ENCODE measurements at places on chromosomes 2 and 18.
A peak's percentile ranks its signal among the peaks of the same experiment; 100 is the strongest.

- H3K27ac ChIP-seq: peak overlapping the region; percentile 89
- no peaks in the 10 kb centered on the region for H3K27me3 ChIP-seq
- H3K4me3 ChIP-seq: no peak overlapping the region
- no peaks in the 10 kb centered on the region for H3K36me3 ChIP-seq
Measured at GRCh38 chr2:42965196-42965595, 172.8 kb upstream of the HAAO start.

DNA sequence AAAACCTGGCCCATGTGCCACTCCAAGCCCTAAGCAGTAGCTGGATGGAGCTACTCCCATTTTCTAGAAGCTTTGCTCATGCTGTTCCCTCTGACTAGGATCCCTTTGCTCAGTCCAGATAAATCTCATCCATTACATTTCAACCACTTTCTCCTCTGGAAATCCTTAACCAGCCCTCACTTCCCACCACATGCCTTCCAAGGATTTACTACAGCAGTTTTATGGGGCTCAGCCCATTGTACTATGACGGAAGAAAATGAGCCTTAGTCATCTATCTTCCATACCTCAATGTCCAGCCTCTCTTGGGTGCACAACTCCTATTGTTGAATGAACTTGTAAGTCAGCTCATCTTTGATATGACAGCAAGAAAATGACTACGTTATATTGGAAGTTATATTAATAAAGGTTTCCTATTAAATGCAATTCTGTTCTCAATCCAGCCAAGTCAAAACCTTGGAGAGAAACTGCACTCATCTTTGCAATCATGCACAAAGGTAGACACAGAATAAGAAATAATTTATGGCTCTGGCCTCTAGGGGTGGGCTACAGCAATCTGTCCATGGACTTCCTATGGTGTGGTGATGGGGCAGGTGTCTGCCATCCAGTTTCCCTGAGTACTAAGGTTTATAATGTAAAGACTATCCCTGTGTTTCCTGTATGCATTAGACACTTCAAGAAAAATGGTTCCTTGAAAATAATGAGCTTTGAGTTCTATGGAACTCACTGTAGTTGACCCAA lies 3.4 kb downstream of the B4GALT6 start:
- H3K4me1 ChIP-seq: peaks cover 31% of the 10 kb centered on the region
- H3K27me3 ChIP-seq: no peaks in the 10 kb centered on the region
- H3K27ac ChIP-seq: no peak overlapping the region
- H3K4me3 ChIP-seq: no peak overlapping the region
- no peak for DNase-seq
- no peaks in the 10 kb centered on the region for H3K36me3 ChIP-seq

DNA sequence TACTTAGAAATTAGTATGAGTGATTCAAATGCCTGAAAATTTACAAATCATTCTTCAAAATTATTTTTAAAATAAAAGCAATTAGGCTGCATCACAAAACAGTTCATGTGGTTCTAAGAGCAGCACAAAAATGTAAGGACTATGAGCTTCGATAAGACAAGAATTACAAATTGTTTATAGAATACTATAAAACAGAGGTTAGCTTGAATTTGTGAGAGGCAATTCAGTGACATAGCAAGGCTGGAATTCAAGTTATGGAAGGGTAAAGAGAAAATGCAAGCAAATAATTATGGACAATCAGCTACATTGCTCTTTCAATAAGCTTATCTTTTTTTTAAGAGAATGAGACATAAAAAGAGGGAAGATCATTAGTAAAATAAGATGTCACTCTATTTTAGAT lies 7.1 kb upstream of the XIRP2 start:
- H3K27ac ChIP-seq: no peak overlapping the region
- no peaks in the 10 kb centered on the region for H3K36me3 ChIP-seq
- no peaks in the 10 kb centered on the region for H3K27me3 ChIP-seq
- H3K4me3 ChIP-seq: no peak overlapping the region
- DNase-seq: no peak

DNA sequence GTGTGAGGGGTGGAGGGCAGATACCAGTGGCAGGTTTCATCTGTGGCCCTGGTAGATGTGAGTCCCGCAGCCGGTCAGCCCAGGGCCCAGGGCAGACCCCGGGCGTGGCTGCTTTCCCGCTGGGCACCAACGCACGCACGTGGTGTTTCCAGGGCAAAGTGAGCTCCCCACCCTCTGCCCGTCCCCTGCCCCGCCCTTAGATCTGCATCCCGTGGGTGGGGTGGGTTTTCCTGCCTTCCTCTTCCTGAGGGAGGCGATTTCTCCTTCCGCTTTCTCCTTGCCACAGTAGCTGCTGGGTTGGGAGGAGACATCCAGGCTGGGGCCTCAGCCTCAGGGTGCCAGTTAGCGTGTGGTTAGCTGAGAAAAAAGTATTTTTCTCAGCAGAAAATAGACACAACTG lies 49.6 kb downstream of the ODC1 start:
- DNase-seq: no peak
- no peaks in the 10 kb centered on the region for H3K36me3 ChIP-seq
- peaks cover 44% of the 10 kb centered on the region for H3K4me1 ChIP-seq
- H3K27ac ChIP-seq: no peak overlapping the region
- no peaks in the 10 kb centered on the region for H3K27me3 ChIP-seq

DNA sequence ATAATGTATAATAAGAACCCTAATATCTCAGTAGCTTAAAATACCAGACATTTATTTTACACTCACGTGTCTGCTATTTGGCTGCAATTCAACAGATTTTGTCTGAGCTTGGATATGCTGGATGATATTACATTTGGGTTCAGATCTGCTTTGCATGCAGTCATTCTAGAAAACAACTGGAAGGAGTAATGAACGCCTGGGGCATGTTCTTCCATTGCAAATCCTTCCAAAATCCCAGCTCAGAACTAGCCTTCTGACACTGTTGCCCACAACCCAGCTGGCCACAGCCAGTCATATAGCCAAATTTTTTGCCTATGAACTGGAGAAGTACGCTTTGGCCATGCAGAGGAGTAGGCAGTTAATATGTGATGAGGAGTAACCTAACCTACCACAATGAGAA lies 597.8 kb upstream of the VRK2 start:
- no peaks in the 10 kb centered on the region for H3K4me1 ChIP-seq
- DNase-seq: no peak
- H3K36me3 ChIP-seq: no peaks in the 10 kb centered on the region
- H3K27me3 ChIP-seq: no peaks in the 10 kb centered on the region

DNA sequence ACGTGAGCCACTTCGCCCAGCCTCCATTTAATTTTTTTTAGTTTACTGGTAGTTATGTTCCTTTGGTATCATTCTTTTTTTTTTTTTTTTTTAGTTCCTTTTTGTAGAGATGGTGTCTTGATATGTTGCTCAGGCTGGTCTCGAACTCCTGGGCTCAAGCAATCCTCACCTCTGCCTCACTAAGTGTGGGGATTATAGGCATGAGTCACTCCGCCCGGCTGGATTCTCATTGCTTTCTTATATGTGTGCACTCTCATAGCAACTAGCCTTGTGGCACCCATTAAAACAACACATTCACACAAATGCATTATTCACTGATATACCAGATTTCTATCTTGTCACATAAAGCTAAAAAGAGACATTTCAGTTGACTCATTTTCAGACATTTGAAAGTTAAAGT lies 4.2 kb downstream of the TTC27 start:
- no peak overlapping the region for H3K27ac ChIP-seq
- DNase-seq: no peak
- peaks cover 12% of the 10 kb centered on the region for H3K4me1 ChIP-seq
- peaks cover 42% of the 10 kb centered on the region for H3K36me3 ChIP-seq
- no peaks in the 10 kb centered on the region for H3K27me3 ChIP-seq

- H3K4me1 ChIP-seq: peaks cover 9% of the 10 kb centered on the region
- H3K4me3 ChIP-seq: no peak overlapping the region
- no peak for DNase-seq
- H3K36me3 ChIP-seq: no peaks in the 10 kb centered on the region
- H3K27ac ChIP-seq: no peak overlapping the region
- no peaks in the 10 kb centered on the region for H3K27me3 ChIP-seq
Measured at GRCh38 chr18:78238404-78239089, 741.1 kb upstream of the SALL3 start.

DNA sequence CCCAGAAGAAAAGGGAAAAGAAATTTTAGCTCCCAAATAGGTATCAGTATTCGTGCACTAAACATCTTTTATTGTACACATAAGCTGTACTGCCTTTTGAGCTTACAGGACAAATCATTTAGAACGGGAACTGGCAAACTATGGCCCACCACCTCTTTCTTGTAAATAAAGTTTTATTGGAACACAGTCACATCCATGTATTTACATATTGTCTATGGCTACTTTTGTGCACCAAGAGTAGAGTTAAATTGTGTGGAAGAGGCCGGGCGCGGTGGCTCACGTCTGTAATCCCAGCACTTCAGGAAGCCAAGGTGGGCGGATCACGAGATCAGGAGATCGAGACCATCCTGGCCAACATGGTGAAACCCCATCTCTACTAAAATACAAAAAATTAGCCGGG lies 5.7 kb downstream of the TM4SF20 start:
- no peaks in the 10 kb centered on the region for H3K36me3 ChIP-seq
- H3K4me1 ChIP-seq: no peaks in the 10 kb centered on the region
- no peak overlapping the region for H3K4me3 ChIP-seq
- H3K27me3 ChIP-seq: no peaks in the 10 kb centered on the region
